ENCODE measurements at places on chromosomes 16 and 17.

- no peak for DNase-seq
Observed at GRCh38 chr17:16919663-16920627, 52.0 kb downstream of the TNFRSF13B start.

GRCh38 chr17:57902800-57903759 lies 52.1 kb downstream of the CUEDC1 start:
- DNase-seq, result no peak

GRCh38 chr17:35668802-35669201 lies 62.6 kb upstream of the RASL10B start:
- no peak for DNase-seq

DNA sequence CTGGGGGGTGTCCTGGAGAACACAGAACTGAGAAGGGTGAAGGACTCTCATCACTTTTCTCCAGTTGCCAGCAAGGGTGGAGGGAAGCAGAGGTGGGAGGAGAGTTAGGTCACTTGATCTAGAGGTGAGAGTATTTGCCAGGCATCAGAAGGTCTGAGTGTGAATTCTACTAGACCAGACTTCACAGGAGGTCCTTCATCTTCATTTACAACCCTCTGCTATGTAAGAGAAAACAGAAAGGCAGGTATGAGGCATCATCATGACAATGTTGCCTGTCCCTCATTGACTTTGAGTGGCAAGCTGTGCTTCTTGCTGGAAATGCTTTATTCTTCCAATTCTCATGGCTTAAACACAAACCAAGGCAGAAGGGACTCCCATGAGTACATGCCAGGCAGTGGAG lies 45.9 kb upstream of the B4GALNT2 start:
- no peak for DNase-seq

DNA sequence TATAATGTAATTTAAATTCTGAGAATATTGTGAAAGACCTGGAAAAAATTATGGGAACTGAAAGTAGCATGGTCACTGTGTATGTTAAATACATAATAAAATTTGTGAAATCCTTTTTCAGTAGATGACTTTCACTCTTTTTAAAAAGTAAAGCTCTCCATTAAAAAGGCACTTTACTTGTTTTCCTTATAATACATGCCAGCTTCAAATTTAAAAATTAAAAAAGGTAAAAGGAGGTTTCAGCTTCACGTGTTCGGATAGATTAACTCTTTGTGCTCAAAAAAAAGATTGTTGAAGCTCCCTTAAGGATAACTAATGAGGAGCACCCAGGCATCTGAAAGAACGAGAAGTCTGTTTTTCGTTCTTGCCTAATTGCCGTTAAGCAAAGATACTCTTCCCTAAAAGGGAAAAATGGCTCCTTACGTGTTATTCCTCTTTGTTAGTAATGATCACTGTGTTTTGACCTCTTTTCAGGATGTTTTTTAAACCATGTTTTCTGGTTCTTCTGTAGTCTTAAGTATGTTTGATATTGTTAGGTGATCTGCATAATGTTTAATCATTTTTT lies 87.8 kb downstream of the TUBD1 start:
- DNase-seq, result no peak

DNA sequence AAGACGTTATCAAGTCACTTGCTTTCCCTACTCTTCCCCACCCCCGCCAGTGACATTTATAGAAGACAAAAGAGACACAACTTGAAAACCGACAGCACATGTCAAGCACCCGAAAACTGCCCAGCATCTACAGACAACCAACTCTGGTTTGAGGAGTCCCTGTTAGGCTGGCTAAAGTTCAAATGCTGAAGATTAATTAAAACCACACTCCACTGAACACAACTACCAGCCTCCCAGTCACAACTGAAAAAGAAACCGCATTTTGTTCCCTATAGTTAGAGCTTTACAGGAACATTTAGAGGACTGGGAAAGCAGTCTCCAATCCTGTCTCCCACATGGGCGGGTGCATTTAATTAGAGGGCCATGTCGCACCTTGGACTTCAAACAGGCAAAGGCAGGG lies 73.0 kb upstream of the COX10 start:
- no peak for DNase-seq

- DNase-seq, result no peak
Observed at GRCh38 chr16:53530046-53530445, 27.0 kb upstream of the AKTIP start.

DNA sequence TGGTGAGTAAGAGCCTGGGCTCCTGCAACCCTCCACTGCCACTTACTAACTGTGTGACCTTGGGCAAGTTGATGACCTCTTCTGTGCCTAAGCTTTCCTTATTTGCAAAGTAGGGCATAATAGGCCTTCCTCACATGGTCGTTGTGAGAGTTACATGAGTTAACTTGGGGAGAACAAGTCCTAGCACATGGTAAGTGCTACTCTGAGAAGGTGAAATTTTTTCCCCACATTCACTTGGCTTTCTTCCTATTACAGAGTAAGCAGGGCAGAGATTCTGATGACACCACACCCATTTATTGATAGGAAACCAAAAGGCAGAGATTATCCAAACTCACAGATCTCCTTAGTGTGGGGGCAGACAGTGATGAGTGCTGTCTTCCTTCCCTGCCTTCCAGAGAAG lies 1.6 kb downstream of the KCNH4 start:
- no peak for DNase-seq

GRCh38 chr17:37179893-37180292 lies 195.9 kb upstream of the C17orf78 start:
- no peak for DNase-seq

DNA sequence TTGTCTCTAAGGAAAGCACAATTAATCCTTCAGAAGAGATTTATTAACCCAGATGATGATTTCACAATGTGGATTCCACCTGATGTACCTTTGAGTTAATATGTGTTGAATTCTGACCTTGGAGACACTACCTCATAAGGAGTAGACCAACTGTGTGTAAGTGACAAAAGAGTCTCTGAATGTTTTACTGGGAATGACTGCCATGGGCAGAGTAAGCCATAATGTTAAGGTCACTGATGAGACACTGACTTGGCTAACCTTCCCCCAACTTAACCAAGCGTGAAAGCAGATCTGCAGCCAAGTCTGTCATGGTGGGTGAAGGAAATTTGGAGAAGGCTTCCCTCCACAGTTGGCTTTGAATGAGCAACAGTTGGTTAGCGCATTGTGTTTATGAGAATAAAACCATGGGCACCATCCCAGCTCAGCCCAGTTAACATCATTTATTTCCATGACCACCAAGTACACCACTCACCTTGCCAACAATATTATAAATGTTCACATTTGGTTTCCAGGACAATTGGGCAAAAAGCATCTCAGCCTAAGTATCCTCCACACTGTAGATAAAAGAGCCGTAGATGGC lies 618.5 kb downstream of the KCNJ2 start:
- no peak for DNase-seq

All from activated T-helper 1 cell treated with anti-CD3 and anti-CD28 coated beads, Interleukin-12 subunit alpha, Interleukin-12 subunit beta, Interleukin-2, Interleukin-4 antibody, amounts not matched to agents 30 ng/mL and 10 ng/mL and 1 ng/mL, durations not matched to agents 14 hours and 24 hours and 36 hours (primary cell).